IMR-90 (cell line): ENCODE measurements at places on chromosomes 3 and 15. TPM values are rescaled to one million over a fixed set of nuclear protein-coding genes. Genes with fewer than 3 reads are reported as not detected.

DNA sequence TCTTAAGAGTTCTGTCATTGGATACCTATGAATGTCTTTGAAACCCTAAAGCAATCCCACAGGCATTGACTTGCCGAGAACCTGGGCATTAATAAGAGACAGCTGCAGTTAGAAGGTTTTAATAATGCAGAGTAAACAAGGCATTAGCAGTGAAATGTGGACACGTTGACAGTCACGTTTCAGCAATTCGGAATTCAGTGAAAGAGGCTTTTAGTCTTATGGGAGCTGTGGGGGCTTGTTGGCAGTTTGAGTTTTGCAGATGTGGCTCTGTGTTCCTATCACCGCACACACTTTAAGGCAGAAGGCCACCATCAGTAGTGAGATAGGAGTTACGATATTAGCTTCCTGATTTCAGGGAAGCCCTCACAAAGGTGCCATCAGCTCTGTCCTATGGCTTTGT is 145.2 kb upstream of the NUDT16 start:
- DNase-seq = no peak
- no peaks in the 10 kb centered on the region for H3K4me1 ChIP-seq
- no peaks in the 10 kb centered on the region for H3K27me3 ChIP-seq
- H3K4me3 ChIP-seq = no peak overlapping the region

The PPP2R3A gene
- polyA plus RNA-seq = 10.2 and 11.3 TPM in 2 replicates

DNA sequence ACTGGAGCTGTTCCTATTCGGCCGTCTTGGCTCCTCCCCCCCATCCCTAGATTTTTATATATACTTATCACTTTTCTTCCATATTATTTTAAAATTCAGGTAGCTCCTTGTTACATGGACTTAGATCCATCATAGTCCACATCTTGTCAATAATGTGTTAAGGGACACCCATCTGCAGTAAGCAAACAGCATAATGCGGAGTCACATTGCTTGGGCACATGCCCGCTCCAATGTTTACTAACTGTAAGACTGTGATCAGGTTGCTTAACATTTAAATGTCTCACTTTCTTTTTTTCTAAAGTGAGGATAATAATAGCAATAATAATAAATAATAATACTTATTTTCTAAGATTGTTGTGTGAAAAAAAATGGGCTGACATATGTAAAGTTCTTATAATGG is 303.2 kb upstream of the SOX14 start:
- no peaks in the 10 kb centered on the region for H3K27me3 ChIP-seq
- no peak for DNase-seq
- no peak overlapping the region for H3K27ac ChIP-seq
- no peaks in the 10 kb centered on the region for H3K4me1 ChIP-seq
- no peaks in the 10 kb centered on the region for H3K36me3 ChIP-seq

The CAMK2N2 gene
- polyA plus RNA-seq = 0.29 and 0.34 TPM in 2 replicates

- H3K4me1 ChIP-seq = no peaks in the 10 kb centered on the region
- no peak overlapping the region for H3K4me3 ChIP-seq
- no peak overlapping the region for H3K27ac ChIP-seq
Measured at GRCh38 chr15:70382009-70382749, 284.5 kb upstream of the TLE3 start.

The CMTM7 gene
- 31.4 and 33.7 TPM in 2 replicates for polyA plus RNA-seq

- no peak overlapping the region for H3K4me3 ChIP-seq
- no peaks in the 10 kb centered on the region for H3K27me3 ChIP-seq
- no peaks in the 10 kb centered on the region for H3K36me3 ChIP-seq
- no peaks in the 10 kb centered on the region for H3K4me1 ChIP-seq
- H3K27ac ChIP-seq = no peak overlapping the region
Measured at GRCh38 chr3:5657106-5657505, 469.6 kb downstream of the EDEM1 start.

The DALRD3 gene
- polyA plus RNA-seq = 42.2 and 43.5 TPM in 2 replicates

- H3K27me3 ChIP-seq = peaks cover 22% of the 10 kb centered on the region; the same call in 1 of the 2 replicates
- no peak overlapping the region for H3K27ac ChIP-seq
- no peak for DNase-seq
- no peaks in the 10 kb centered on the region for H3K36me3 ChIP-seq
Measured at GRCh38 chr3:126322181-126322967, 34.8 kb downstream of the KLF15 start.

The ADAMTSL3 gene
- polyA plus RNA-seq = 0.02 TPM in 1 of 2 replicates, not detected in the other

The TPM1 gene
- 1,566 and 1,623 TPM in 2 replicates for polyA plus RNA-seq

DNA sequence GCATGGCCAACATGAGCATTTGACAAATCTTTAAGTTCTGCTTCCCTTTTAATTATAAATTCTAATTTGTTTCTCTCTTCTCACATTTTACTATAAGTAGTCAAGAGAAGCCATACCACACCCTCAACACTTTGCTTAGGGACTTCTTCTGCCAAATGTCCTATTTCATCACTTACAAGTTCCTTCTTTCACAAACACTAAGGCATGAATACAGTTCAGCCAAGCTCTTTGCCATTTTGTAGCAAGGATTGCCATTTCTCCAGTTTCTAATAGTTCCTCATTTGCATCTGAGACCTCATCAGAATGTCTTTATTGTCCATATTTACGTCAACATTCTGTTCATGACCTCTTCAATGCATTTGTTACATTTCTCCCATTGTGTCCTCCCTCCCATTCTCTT is 29.4 kb downstream of the SLC22A14 start:
- H3K4me3 ChIP-seq = no peak overlapping the region
- no peaks in the 10 kb centered on the region for H3K4me1 ChIP-seq
- DNase-seq = no peak

- peaks cover 46% of the 10 kb centered on the region for H3K27me3 ChIP-seq
- no peak within 1 kb of the TSS for H3K27ac ChIP-seq
- no peak within 1 kb of the TSS for H3K4me3 ChIP-seq
- no peaks in the 10 kb centered on the region for H3K4me1 ChIP-seq
Measured at GRCh38 chr3:172447611-172448579, at the start of gene GHSR. TSS of gene GHSR (minus strand) at chr3:172448456. CDS start at chr3:172448413, 43 bp downstream.

- DNase-seq = no peak
- H3K36me3 ChIP-seq = no peaks in the 10 kb centered on the region
- no peaks in the 10 kb centered on the region for H3K4me1 ChIP-seq
- H3K4me3 ChIP-seq = no peak overlapping the region; the same call in 1 of the 2 replicates
Measured at GRCh38 chr3:193241716-193242115, 694 bp downstream of the PLAAT1 start.

- H3K27ac ChIP-seq = peak overlapping the region; percentile 70
- no peaks in the 10 kb centered on the region for H3K36me3 ChIP-seq
- H3K27me3 ChIP-seq = peaks cover 2% of the 10 kb centered on the region; the same call in 1 of the 2 replicates
- no peaks in the 10 kb centered on the region for H3K4me1 ChIP-seq
Measured at GRCh38 chr3:168249550-168250414, 154.1 kb upstream of the GOLIM4 start.

The GP9 gene
- polyA plus RNA-seq = not detected in 2 replicates

GRCh38 chr15:45224621-45225217 is 27.3 kb upstream of the SLC28A2 start:
- no peaks in the 10 kb centered on the region for H3K36me3 ChIP-seq
- H3K4me1 ChIP-seq = no peaks in the 10 kb centered on the region
- peaks cover 13% of the 10 kb centered on the region; the same call in 1 of the 2 replicates for H3K27me3 ChIP-seq

The CFAP161 gene
- polyA plus RNA-seq = not detected in 2 replicates

GRCh38 chr3:136750209-136750896 is 1.8 kb downstream of the STAG1 start:
- H3K4me3 ChIP-seq = peak overlapping the region; percentile 77
- no peaks in the 10 kb centered on the region for H3K27me3 ChIP-seq
- H3K27ac ChIP-seq = peak overlapping the region; percentile 99
- peaks cover 3% of the 10 kb centered on the region for H3K4me1 ChIP-seq
- DNase-seq = no peak
- 0 out of 2 replicates have a peak, but pooled peaks cover 2% of the 10 kb centered on the region for H3K36me3 ChIP-seq

- peak; percentile 4 for DNase-seq
- H3K4me3 ChIP-seq = no peak overlapping the region
- no peak overlapping the region for H3K27ac ChIP-seq
- H3K27me3 ChIP-seq = no peaks in the 10 kb centered on the region
Measured at GRCh38 chr15:88331291-88331690, 74.8 kb upstream of the NTRK3 start.

- peaks cover 2% of the 10 kb centered on the region; the same call in 1 of the 2 replicates for H3K4me1 ChIP-seq
- no peak for DNase-seq
- no peak overlapping the region for H3K4me3 ChIP-seq
Measured at GRCh38 chr3:102038477-102039142, 189.3 kb downstream of the NFKBIZ start.
